Uterus (tissue), 4 donors: ENCODE measurements at places on chromosomes 16 and 17. TPM values are rescaled to one million over a fixed set of nuclear protein-coding genes. Genes with fewer than 3 reads are reported as not detected.

GRCh38 chr17:4808378-4808767, 1.4 kb downstream of the PLD2 start:
- DNase-seq: peak; percentile 41

DNA sequence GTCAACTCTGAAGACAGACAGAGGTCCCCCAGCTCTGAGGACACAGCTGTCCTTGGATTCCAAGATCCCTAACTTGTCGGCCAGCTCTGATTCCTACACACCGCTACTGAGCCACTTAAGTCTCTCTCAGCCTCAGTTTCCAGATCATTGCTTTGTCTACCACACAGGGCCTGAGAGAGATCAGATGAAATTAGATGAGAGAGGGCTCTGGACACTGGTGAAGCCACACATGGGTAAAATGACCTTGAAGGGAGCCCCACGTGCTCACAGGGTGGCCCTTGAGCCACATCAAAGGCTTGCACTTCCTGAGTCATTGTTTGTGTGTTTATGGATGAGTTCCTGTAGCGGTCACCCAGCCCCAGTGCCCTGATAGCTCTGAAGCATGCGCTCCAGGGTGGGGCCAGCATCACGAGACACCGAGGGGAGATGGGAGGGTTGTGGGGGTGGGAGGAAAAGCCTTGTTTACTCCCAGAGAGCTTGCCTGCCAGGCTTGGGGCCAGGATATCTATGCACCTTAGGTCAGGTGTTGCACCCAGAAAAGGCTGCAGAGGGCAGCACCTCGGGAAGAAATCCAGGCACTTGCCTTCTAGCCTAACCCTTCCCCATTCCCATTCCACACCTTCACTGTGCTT, 32.7 kb upstream of the SLC6A2 start:
- no peak for DNase-seq

DNA sequence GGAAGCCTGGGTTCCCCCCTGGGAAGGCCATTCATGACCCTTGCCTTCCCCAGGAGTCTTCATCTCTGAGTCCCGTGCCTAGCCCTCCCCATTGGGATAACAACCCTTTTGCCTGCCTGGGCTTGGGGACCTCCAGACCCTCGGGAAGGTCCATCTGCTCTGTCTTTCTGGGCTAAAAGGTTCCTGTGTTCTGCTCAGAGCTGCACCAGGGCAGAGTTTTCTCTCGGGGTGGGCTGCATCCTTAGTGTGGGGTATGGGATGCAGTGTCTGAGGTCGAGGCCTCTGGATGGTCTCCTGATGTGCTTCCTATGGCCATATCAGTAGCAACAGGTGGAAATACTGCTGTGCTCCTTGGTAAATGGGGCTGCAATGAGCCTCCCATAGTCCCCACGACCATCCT, 22.9 kb upstream of the PLLP start:
- DNase-seq: no peak

LRRC3C gene
- 0.52 TPM for total RNA-seq

DNA sequence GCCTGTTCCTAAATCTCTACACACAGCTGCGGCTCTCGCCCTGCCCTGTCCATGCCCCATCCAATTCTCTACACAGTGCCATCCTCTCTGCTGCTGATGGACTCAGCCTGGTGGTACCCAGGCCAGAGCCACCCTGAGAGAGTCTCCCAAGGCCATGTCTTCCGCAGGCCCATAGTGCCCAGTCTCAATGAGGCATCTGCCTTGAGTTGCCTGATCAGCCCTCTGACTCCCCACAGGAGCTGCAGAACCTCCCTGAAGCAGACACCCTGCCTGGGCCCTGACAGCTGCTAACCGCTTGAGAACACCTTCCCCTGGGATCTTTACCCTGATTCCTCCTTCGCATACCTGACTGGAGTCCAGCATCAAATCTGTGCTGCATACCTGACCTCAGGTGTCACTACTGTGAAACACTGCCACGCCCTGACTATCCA, 13.3 kb downstream of the TSPOAP1 start:
- DNase-seq: no peak

GRCh38 chr17:36011201-36011600, 6.6 kb downstream of the CCL23 start:
- no peak for DNase-seq

- peak; percentile 65 for DNase-seq
Measured at GRCh38 chr17:21282231-21282630, 2.3 kb upstream of the MAP2K3 start.

NPIPA2 gene
- total RNA-seq: not detected

- DNase-seq: no peak
Measured at GRCh38 chr17:36089888-36090836, at the start of gene CCL3. CCL3 (minus strand) TSS chr17:36090143; CDS start chr17:36090058, 85 bp downstream.

PSMD3 gene
- 72.6 TPM for total RNA-seq

GRCh38 chr16:50765260-50765659, 23.4 kb downstream of the CYLD start:
- no peak for DNase-seq

SKAP1 gene
- total RNA-seq: 0.51 TPM

MARVELD3 gene
- total RNA-seq: 0.21 TPM

ZFP90 gene
- total RNA-seq: 81.4 TPM

DNA sequence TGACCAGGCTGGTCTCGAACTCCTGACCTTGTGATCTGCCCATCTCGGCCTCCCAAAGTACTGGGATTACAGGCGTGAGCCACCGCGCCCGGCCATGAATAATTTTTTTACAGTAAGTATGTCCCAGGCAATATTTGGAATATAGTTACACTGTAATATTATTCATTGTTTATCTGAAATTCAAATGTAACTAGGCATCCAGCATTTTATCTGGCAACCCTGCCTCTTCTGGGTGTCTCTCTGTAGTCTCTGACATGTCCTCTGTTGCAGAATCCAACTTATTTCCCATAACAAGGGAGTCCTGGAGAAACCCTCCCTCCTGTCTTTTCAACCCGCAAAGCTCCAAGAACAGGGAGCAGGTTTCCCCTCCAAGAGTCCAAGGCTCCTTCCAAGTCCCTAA, 36.9 kb upstream of the MYH10 start:
- no peak for DNase-seq

DNA sequence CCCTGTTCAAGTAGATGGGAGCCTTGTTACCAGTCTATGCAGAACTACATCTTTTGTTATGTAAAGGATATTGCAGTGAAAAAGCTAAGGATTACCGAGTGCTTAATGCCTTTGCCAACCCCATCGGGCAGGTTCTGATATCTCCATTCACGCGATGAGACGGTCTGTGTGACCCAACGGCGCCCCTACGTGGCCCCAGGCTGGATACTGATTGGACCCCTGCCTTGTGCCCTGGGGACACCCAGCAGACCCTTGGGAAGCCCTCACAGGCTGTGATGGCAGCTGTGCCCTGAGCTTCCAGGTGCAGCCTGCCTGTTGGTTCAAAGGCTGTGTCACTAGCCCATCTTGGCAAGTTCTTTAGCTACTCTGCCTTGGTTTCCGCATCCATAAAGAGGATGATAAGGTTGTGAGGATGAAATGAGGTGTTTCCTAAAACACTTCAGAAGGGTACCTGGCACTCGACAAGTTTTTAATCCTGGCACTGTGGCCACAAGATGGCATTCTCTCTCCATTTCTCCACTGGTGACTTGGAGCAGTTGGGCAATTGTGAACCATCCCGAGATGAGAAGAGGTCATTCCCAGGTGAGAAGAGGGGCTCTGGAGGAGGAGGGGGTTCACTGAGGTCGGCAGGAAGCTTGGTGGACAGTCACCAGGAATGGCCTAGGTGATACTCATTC, 33.6 kb downstream of the HAPSTR1 start:
- no peak for DNase-seq

NXPH3 gene
- total RNA-seq: 5.8 TPM

DNA sequence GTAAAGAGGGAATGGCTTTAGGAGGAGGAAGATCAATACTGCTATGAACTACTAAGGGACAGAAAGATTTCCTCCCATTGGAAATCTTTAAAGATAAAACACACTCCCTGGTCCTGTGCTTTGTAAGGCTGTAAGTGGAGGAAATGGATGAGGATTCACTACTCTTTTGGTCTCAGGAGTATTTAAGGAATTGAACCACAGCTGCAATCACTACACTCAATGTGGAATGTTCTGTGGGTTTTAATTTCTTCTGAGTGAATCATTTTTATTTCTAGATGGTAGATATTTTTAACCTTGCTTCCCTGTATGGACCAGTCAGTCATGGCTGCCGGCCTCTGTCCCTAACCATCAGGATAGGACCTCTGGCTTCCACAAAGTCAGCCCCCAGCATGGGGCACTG, 65.6 kb downstream of the SDR42E1 start:
- DNase-seq: no peak

DNA sequence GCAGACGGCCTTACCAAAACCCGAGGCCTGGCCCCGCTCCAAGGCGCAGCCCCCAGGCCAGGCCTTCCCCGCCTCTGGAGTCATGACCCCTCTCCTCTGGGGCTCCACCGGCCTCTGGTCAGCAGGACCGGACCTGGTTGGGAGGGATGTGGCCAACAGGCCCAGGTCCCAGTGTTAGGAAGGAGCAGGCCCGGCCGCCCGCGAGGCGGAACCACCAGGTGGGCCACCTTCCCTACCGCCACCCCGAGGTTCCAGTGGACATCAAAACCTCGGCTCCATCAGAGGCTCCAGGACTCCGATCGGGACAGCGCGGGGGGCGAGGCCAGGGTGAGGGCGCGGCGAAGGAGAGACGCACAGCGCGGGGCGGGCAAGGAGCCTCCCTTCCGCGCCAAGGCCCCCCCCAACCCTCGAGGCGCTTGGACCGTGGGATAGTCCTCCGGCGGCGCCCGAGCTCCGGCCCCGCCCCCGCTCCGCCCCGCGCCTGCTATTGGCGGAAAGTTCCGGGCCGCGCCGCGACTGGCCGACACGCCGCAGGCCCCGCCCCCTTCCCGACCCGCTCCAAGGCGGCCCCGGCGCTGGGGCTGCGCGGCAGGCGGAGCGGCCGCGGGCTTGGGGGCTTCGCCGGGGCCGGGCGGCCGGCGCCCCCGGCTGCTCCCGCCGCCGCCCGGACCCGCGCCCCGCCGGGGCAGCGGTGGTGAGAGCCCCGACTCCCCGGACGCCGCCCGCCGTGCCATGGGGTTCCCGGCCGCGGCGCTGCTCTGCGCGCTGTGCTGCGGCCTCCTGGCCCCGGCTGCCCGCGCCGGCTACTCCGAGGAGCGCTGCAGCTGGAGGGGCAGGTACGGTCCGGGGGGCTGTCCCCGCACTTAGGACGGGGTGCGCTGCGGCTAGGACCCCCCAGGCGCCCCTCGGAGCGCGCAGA, at the start of gene METRN:
Gene METRN, plus strand, starts transcription at position 561 of the 919 bp plus-strand sequence. Its CDS starts 172 bp downstream, at position 733.
- DNase-seq: peak; percentile 87

KRT28 gene
- total RNA-seq: not detected

GRCh38 chr17:29744121-29744520, 121.4 kb upstream of the CORO6 start:
- DNase-seq: no peak

FZD2 gene
- total RNA-seq: 13.7 TPM

DNA sequence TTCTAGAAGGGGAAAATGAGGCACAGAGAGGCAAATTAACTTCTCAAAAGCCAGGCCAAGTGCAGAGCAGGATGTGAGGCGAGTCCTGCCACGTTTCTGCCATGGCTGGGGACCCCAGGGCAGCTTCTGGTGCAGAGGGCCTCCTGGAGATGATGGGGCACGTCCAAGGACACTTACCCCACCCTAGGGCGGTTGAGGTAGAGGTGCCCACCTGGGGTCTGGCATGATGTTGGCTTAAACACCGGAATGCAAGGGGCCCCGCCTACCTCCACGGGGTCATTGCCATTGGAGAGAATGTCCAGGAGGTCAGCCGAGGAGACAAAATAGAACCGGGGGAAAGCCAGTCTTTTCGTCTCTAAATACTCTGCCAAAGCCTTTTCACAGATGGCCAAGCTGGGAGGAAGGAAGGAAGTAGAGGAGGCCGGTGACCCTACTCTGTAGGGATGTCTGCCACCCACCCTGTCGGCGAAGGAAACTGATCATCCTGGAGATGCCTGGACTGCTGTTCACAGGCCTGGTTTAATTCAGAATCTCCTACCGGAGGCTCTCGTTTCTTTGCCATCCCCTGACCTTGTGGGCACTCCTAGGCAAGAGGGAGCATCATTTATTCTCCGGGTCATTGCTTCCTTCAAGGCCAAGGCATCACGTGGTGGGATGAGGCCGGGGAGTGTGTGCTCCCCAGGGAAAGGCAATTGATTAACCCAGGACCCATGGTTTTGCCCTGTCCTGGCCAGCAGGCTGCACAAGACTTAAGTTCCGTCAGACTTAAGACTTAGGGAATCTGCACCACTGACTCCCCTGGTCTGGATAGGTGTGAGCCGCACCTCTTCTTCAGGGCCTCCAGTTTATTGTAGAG, 70.5 kb downstream of the DNAH17 start:
- no peak for DNase-seq

DNA sequence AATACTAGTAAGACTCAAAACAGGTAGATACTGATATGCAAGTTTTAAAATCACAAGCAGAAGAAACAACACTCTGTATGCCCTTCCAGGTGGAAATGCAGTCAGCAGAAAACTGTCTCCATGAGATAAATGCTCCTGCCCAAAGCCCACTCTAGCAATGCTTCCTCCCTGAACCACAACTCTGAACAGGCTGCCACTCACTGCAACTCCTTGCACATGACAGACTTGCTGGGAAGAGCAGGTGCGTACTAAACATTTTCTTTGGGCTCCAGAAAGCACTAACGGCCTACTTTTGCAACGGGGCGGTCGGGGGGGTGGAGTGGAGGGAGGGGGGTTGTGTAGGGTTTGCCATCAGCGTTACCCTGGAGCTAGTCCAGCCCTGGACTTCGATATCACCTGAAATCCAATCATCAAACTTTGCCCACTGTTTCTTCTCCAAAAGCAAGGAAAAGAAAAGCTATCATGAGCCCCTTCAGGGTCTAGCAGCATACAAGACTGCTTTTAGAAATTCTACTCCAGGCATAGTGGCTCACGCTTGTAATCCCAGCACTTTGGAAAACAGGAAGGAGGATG, 46.1 kb downstream of the ANKRD11 start:
- DNase-seq: no peak

DNA sequence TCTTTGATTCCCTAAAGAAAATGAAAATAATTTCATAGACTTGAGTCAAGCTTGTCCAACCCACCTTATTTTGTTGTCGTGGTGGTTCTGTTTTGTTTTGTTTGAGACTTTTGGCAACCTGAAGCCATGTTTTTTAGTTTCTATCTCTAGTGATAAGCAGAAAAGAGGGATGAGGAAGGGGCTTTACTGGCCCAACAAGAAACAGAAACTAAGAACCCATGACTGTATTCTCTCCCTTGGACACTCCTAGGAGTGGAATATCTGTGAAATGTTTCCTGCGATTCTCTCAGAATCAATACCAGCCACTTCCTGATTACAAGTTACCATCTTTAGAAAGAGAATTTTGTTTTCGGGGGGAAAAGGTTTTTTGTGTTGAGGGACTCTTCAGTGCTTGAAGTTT, 207.5 kb downstream of the PRKCA start:
- no peak for DNase-seq

PROCA1 gene
- total RNA-seq: not detected

KRT39 gene
- total RNA-seq: not detected

GRCh38 chr16:66150698-66151482, 215.6 kb upstream of the CDH5 start:
- DNase-seq: peak; percentile 28

GRCh38 chr17:37527249-37527851, 37.7 kb downstream of the DUSP14 start:
- no peak for DNase-seq

GRCh38 chr17:49556223-49556943, 19.3 kb upstream of the NXPH3 start:
- peak; percentile 75 for DNase-seq
